ENCODE measurements at places on chromosomes 4 and X.

GRCh38 chrX:24890677-24891076, 125.1 kb downstream of the ARX start:
- DNase-seq: no peak

DNA sequence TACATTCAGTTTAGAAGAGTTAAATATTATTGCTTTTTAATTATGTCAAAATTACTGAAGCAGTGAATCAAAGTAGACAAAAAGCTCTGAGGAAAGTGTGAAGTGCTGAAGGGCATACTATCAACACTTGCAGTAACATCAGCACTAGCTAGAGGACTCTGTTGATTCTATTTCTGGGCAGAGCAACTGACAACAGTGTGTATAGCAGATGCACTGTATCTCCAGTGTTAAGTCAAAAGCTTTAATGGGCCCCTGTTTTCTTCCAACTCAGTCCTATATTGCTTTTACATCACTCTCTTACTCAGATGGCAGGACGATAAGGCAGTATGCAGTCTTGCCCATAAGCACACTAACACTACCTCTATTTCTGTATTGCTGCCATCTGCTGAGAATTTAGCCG, 435.2 kb upstream of the AMOT start:
- DNase-seq: no peak

DNA sequence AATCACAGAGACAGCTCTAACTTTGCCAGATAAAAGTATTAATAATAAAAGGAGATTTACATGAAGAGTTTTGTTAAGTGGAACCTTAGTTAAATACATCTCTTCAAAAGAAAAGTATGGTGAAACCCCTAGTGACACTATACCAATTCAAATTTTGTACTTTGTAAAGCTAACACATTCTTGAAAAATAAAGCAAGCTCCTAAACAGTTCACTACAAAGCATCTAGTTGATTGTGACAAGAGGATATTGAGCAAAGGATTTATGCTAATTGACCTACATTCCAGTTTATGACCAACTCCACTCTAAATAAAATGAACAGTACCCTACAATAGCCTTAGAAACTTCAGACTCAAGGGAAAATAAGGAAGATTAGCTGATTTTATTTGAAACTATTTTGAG, 69.4 kb upstream of the WDR17 start:
- no peak for DNase-seq

DNA sequence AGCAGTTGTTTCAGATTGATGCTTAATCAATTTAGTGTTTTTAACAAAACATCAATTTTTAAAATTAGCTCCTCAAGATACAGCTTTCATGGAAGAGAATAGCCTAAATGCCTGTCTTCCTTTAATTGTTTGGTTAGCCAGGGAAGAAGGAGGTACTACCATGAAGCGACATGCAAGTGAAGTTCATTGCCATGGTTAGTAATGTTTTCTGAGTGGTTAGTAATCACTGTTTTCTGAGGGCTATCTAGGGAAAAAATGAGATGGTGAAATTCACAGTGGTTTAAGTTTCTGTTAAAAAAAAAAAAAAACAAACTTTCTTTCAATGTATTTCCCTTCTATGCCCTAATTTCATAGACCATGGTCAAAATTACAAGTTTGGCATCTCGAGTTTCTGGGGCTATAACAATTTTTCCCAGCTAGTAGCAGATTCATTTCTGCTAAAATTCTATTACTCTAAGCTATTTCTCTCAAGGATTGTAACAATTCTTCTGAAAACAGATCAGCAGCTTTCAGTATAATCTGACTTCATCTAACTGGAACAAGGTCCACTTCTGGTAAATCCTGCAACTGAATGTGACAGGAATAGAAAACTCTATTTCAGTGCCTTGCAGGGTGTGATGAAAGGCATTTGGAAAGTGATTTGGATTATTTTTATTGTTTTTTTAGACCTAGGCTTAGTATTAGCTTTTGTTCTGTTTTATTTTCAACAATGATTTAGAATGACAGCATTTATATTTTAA, 157.0 kb downstream of the PCDH18 start:
- no peak for DNase-seq

DNA sequence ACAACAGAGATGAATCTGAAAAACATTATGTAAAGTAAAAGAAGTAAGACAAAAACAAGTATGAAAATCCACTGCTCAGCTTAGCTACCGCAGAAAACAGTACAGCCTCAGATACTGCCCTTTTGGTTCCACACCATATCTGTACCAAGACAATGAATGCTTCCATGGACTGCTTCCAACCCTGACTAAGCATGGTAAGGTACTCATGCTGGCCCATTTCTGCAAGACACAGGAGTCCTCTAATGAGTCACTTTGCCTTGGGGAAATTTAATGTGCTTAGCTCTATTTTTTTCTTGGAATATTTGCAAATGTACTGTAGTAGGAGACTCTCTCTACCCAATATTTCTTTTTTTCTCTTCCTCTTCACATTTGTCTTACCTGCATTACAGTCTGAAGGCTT, 931.7 kb upstream of the HS3ST1 start:
- DNase-seq: no peak

- DNase-seq: no peak
These were observed 98.0 kb downstream of the CDS1 start for GRCh38 chr4:84680956-84681355.

DNA sequence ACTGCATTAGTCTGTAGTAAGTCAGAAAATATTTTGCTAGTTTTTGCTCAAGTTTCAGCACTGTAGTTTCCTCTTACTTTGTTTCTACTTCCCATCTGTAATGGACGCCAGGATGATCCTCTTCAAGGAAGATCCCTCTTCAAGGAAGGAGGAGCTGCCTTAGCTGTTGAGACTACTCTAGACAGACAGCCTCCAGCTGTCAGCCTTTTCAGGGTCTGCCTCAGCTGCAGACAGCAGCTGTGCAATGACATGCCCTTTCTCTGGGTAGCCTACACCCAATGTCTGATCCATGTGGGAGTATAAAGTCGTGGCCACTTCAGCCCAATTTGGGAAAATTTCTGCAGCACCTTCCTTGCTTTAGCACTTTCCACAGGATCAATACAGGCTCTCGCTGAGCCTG, 281.0 kb upstream of the MAOA start:
- DNase-seq: no peak

- no peak for DNase-seq
These were observed 209.9 kb downstream of the RELL1 start for GRCh38 chr4:37476256-37476655.

GRCh38 chr4:23006756-23007155, 314.0 kb downstream of the GBA3 start:
- no peak for DNase-seq

GRCh38 chr4:87391576-87392054, 627 bp upstream of the HSD17B11 start:
- DNase-seq: no peak

- no peak for DNase-seq
These were observed 241.1 kb upstream of the KLF3 start for GRCh38 chr4:38422850-38423249.

DNA sequence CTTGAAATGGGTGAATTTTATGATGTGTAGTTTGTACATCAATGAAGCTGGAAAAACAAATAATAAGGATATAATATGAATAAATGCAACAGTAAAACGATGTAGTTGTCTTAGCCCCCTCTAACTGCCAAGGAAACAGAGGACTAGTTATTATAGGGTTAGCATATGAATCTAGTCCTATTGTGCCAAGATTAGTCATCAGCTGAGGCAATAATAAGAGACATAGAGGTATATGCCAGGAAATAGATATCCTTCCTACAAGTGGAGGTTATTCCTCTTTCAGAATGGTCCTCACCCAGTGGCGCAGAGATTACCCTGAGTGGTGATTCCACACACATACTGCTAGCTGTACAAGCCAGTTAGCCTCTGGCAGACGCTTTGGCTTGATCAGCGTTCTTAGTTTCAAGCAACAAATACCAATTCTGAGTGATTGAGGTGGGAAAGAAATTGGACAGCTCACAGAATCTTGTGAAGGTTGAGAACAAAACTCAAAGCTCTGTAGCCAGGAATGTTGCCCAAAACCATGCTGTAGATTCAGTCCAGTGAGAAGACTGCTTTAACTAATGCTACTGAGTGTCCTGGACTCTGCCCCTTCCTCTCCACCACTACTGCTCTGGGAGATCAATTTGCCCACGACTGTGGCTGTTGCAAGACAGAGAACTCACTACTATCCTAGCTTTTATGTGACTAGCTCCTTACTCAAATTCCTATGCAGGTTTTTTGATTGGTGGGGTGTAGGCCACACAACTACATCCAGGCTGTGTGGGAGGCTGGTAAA, 27.0 kb upstream of the ZNF280C start:
- DNase-seq: no peak

DNA sequence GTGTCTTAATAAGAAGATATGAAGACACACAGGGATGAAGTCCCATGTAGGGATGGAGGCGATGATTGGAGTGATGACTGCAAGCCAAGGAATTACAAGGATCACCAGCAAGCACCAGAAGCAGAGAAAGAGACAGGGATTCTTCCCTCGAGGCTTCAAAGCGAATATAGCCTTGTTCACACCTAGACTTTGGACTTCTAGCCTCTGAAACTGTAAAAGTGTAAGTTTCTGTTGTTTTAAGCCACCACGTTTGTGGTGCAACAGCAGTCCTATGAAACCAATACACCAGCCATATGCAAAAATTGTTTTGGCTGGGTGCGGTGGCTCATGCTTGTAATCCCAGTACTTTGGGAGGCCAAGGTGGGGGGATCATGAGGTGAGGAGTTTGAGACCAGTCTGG, 9.8 kb upstream of the PDS5A start:
- no peak for DNase-seq

GRCh38 chr4:184416913-184417734, 57.2 kb downstream of the IRF2 start:
- DNase-seq: peak; percentile 54

DNA sequence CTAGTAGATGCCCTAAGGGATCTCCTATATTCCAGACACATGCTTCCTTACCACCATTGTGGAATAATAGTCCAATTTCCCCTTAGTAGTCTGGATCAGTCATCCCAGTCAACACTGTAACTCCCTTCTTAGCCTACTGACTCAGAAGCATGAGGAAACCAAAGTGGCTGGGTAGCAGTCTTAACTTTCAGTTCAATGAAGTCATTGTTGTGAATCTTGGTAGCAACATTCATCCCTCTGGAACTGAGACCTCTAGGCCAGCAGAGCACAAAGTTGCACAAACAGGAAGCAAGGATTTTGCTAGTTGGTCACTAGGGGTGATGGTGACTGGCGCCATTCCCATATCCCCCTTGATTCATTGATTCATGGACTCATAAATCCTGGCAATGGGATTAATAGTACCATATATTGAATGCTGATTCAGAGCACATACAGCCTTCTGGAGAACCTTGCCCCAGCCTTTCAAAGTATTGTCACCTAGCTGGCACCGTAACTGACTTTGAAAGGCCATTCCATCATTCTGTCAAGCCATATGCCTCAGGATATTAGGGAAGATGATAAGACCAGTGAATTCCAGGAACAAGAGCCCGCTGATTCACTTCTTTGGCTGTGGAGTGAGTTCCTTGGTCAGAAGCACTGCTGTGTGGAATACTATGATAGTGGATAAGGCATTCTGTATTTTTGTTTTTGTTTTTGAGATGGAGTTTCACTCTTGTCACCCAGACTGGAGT, 19.7 kb upstream of the GPAT3 start:
- no peak for DNase-seq

DNA sequence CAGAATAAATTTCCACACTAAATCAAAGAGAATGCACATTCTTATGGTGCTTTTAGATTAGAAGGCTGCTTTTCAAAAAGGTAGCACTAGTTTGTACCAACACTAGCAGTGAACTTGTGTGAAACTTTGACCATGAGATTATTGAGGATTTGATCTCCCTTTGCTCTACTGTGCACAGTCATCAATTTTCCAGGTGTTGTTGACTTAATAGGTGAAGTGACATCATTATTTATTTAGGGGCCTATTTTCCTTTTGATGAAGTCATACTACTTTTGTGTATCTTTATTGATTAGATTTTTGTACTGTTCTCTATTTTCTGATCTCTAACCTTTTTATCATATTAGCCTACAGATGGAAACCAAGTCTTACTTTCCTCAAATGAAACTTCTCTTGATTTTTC, 507.9 kb upstream of the LCORL start:
- no peak for DNase-seq

GRCh38 chr4:73707918-73708577, 32.3 kb upstream of the CXCL8 start:
- no peak for DNase-seq

GRCh38 chrX:30795981-30796958, 92.8 kb downstream of the TAB3 start:
- DNase-seq: no peak

DNA sequence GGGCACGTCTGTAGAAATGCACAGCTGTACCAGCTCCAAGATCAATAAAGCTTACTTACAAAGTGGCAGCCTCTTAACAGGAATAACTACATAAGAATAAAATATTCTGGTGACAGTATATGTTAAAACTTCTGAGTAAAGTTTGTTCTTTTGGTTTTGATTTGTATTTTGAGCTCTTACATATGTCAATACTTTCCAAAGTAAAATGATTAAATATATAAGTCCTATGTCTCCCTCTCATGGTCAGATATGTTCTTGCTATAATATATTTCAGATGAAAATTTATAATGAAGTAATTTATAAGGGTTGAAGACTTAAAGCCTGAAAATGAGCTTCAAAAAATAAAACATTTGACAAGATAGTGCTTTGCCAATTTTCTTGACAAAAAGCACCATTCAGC, 254.4 kb downstream of the NPFFR2 start:
- no peak for DNase-seq

- DNase-seq: no peak
These were observed 202.3 kb upstream of the NEIL3 start for GRCh38 chr4:177107288-177107921.

- no peak for DNase-seq
These were observed 34.3 kb upstream of the ARMCX4 start for GRCh38 chrX:101450961-101451360.

DNA sequence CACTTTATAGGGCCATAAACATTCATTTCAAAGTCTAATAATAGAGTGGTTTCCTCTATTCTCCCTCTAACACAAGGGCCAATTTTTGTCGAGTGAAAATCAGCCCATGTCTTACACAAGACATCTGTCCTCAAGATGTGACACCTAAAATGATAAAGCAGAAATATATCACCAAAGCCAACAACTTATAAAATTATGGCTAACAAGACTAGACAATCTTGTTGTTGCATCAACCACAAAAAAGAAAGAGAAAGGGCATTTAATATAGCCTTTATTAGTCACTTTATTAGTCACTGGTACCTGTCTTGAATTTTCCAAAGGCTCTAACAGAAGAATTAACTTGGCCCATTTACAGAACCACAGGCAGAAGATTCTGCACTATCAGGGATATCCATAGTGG, 161.6 kb downstream of the SMIM20 start:
- no peak for DNase-seq

GRCh38 chr4:110622841-110623717, at the start of gene PITX2:
Gene PITX2 (minus strand): TSS chr4:110623077. CDS start chr4:110622460, 617 bp downstream.
- no peak for DNase-seq

DNA sequence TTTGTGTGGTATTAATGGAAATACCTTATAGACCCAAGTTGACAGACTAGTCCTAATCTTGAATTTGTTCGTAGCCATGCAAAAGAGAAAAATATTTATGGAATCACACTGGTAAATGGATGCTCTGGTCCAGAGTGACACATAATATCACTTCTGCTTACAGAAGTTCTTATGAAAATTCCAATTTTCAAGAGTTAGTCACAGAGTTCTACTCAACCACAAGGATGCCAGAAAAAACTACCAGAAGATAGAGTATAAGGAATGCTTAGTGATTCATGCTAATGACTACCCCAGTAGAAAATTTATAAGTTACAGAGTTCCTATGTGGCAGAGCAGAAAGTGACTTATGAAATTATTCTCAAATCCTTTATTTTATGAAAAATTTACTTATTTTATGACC, 1384.8 kb downstream of the FAM133A start:
- no peak for DNase-seq

- DNase-seq: no peak
These were observed 59.0 kb upstream of the FGFBP2 start for GRCh38 chr4:16021804-16022560.
